ENCODE measurements at places on chromosomes 16 and 17. TPM values are rescaled to one million over a fixed set of nuclear protein-coding genes. Genes with fewer than 3 reads are reported as not detected.

- no peak for DNase-seq
Observed at GRCh38 chr17:49100601-49101000, 32.0 kb upstream of the B4GALNT2 start.

DNA sequence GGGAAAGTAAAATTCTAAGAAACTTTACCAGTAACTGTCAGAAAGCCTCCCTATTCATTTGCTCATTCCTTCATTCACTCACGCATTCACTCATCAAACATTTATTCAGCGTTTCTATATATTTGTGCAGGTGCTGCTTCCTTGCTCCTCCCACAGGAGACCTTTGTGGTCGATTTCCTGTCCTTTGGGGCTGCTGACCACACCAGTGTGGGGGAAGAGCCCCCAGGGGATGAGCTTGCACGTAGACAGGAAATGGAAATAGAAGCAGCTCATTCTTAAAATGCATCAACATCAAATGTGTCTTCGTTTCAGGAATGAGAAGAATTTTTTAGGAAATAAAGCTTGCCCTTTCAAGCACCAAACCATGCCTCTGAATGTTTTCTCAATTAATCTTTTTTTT, 9.6 kb downstream of the PIK3R6 start:
- no peak for DNase-seq

Gene TAC4
- 0.63 TPM for total RNA-seq

Gene CACNG5
- not detected for total RNA-seq

DNA sequence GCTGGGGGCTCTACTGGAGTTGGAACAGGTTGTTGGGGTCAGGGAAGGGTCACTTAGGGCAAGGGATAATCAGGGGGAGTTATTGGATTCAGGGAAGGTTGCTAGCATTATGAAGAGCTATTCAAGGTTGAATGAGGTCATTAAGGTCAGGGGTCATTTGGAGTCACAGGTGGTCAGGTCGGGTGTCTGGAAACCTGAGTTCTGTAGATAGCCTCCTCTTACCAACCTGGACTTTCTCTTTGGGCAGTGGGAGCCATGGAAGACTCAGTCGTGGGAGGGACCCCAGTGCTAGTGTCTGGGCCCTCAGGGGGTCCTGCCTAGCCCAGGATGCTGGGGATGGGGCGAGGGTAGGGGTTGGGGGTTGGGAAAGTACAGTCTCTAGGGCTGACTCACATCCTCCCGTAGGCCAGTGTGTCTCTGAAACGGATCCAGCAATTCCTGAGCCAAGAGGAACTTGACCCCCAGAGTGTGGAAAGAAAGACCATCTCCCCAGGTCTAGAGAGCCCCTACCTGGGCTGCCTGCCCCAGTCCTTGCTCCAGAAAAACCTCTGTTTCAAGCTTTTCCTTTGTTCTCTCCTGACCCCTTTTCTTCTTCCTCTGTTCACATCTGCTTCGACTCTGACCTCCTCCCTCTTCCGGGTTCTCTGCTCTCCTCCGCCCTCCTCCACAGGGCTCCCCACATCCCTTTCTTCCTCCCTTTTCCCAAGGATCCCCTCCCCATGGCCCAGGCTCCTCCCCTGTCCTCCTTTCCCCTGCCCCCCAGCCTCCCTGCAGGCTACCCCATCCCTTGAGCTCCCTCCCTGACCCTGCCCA, 33.5 kb downstream of the ABCC3 start:
- DNase-seq = no peak
